ENCODE measurements at places on chromosomes 7 and 10.

GRCh38 chr10:25078658-25079431, 62.4 kb downstream of the THNSL1 start:
- no peak for DNase-seq

DNA sequence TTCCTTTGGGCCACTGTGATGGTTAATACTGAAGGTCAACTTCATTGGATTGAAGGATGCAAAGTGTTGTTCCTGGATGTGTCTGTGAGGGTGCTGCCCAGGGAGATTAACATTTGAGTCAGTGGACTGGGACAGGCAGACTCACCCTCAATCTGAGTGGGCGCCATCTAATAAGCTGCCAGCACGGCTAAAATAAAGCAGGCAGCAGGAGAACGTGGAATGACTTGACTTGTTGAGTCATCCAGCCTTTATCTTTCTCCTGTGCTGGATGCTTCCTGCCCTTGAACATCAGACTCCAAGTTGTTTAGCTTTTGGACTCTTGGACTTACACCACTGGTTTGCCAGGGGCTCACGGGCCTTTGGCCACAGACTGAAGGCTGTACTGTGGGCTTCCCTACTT, 1046.9 kb downstream of the TYW1 start:
- DNase-seq = no peak

DNA sequence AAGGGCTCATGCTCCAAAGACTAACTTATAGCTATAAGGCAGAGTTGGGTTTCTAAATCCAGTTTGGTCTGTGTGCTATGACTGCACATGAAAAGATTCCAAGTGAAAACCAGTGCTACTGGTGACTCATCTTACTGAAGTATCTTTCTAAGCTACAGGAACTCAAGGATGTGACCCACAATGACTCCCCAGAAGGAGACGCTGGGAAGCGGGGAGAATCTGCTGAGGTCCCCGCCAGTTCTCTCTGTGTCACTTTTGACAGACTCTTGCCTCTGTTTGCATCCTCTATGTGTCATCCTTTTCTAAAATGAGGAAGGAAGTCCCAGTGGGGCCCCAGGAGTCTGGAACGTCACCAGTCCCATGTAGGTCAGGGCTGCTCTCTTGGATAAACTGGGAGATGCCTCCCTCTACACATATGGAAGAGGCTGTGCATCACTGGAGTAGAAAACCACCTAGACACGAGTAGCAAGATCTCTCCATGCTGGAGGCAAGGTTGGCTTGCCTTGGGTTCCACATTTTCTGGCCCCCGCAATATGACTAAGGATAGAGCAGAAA, 28.8 kb upstream of the GPR26 start:
- DNase-seq = no peak

DNA sequence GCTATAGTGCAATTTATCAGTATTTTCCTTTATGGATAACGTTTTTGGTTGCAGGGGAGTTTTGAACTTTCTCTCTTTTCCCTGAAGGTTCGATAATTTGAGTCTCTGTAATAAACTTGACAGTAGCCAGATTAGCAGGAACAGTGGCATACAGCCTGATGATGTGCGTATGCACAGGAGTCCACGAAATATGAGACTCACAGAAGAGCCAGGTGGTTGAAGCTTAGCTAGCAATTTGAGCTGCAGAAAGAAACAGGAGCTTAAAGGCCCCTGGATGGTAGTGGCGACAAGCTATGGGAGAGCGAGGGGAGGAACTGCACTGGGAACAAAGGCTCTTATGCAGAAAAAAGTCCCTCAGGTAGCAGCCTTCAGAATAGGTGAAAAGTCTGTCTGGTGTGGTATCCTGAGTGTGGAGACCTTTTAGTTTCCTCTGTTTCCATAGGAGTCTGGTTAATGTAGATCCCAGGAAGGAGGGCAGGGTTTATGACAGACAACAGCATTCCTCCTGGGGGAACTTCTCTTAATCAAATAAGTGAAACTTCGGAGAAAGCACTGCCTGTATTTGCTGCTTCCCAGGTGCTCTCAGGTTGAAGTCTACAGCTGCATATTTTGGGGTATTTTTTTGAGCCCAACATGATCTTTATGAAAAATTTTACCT, 32.7 kb downstream of the FANK1 start:
- DNase-seq = no peak

DNA sequence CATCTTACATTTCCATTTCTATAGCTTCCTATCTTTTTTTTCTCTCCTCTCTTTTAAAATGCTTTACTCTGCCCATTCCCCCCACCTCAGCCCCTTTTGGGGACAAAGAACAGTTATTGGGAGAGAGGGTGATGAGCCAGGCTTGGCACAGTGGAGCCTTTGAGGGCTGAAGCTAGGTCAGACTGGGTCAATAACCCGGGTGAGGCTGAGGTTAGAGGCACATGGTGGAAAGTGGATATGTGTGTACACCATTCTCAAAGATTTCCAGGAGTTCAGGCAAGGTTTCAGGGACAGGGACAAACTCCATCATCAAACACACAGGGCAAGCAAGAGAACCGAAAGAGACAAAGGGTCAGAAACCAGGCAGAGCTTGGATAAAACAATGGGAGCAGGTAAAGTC, 11.5 kb downstream of the ABCB4 start:
- DNase-seq = no peak

DNA sequence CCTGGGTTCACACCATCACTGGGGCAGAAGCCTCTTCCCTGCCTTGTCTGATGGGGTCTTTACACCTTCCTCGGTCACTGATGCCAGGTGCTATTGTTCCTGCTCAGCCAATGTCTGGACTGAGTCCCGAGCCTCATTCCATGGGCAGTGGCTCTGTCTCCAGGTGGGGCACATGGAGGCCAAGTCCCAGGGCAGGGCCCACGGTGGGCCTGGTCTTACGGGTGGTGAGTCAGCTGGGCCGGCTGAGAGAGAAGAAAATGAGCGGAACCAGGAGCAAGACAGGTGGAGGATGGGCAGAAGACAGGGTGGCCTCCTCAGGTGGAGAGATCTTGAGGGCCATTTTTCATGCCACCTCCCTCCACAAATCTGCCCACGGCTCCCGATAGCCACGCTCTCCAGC, 131.7 kb upstream of the FAM20C start:
- DNase-seq = no peak

DNA sequence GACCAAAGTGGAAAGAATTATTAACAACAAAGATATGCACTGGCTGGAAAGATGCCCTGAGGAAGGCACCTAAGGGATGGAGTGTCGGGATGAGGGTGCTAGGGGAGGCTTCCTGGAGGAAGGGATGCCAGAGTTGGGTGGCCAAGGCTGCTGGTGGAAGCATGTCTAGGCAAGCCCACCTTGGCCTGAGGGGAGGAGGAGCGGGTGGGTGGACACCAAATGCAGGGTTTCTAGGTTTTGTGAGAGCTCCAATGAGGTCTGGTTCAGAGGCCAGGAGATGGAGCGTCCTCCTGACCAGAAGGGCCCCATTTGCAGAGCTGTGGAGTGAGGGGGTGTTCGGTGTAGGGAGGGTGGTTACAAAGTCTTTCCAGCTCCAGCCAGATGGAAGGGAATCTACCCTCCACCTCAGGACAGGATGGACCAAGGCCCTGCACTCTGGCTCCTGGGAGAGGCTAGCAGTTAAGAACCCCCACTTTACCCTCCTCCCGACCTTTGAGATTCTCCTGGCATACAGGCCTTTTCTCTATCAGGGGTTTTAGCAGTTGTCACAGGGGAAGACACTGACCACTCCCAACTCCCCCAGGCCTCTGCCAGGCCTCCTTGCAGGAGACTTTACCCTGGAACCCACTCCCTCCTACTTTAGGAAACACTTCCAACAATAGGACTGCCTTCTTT, 3.0 kb upstream of the DDIT4 start:
- DNase-seq = no peak

DNA sequence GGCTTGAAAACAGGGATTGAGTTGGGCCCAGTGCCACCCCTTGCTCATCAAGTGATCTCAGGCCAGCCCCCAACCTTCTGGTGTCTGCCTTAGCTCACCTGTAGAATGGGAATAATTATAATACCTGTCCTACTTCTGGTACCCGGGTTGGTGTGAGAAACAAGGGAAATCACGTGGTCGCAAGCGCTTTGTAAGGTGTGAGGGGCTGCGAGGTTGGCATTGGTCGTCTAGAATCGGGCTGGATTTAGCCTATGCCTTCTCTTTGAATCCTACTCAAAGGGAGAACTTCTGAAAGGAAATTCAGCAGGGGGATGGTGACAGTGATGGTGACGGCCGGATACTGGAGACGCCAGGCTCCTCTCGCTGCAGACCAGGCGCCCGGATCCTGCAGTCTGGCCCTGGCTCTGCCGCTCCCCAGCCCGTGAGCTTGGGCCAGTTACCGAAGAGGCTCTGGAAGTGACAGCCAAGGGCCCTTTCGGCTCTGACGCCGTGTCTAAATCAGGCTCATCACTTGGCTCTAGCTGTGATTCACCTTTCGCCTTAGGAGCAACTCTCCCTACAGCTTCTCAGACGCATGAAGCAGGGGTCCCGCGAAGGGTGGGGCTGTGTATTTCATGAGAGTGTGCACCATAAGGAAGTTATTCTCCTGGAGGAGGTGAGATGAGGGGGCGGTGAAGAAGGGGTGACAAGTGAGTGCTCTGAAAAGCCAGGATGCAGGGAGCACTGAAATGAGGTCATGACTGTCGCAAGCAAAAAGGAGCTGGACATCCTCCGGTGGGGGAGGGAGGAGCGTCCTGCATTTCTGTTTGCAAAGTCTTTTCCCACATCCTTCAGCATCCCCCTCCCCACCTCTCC, 4.0 kb upstream of the CREB5 start:
- peak; percentile 19 for DNase-seq

DNA sequence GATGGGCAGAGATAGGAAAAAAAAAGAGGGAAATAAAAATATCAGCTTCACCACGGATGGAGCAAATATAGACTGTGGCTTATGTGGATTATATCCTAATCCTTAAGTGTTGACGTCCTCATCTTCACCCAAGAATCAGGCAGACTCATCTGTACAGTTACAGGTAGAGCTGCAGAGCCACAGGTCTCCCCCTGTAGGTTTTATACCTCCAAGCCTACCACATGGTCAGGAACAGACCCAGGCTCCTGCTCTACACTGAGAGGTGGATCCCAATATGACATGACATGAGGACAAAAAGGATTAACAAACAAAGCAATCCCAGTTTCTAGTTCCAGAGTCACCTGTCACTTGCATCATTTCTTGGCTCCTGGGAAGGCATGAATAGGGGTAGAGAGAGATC, 400.8 kb downstream of the SEMA3D start:
- DNase-seq = no peak

GRCh38 chr10:44424957-44425356, 40.1 kb upstream of the CXCL12 start:
- no peak for DNase-seq

GRCh38 chr10:3524086-3524960, 260.7 kb downstream of the KLF6 start:
- DNase-seq = no peak

DNA sequence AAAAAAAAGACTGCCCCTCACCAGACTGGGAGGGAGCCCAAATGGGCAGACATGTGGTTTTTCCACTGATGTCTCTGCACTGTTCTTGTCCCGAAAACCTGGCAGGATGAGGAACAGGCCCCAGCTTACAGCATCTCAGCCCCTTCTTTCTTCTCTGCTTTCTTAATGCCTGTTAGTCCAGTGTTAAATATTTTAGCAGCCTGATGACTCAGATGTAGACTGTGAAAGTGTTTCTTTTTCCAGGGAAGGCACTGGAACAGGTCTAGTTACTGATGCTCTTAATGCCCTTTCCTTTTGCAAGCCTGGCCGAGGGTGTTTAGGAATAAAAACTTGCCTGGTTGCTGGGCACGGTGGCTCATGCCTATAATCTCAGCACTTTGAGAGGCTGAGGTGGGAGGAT, 107.7 kb downstream of the TACC2 start:
- no peak for DNase-seq

Measured in neural crest cell (in vitro differentiated cells).